ENCODE measurements at places on chromosomes 13 and 19. TPM values are rescaled to one million over a fixed set of nuclear protein-coding genes. Genes with fewer than 3 reads are reported as not detected.
A peak's percentile ranks its signal among the peaks of the same experiment; 100 is the strongest.

DNA sequence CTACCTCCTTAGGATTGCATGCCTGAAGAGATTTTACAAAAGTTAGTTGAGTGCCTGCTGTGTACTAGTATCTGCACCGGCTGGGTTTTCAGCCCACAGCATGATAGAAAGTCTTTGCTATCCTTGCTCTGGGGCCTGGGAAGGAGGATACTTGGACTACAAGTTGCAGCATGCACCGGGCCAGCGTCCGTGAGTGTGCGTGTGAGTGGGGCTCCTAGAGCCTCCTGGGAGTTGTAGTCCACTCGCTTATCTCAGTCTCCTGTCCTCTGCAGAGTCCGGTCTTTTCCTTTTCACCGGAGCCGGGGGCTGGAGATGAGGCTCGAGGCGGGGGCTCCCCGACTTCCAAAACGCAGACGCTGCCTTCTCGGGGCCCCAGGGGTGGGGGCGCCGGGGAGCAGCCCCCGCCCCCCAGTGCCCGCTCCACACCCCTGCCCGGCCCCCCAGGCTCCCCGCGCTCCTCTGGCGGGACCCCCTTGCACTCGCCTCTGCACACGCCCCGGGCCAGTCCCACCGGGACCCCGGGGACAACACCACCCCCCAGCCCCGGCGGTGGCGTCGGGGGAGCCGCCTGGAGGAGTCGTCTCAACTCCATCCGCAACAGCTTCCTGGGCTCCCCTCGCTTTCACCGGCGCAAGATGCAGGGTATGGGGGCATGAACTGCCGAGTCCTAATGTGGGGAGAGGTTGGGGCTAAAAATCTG is 20.6 kb downstream of the BRSK1 start:
- DNase-seq = no peak

KLK4 gene
- total RNA-seq = 1.4 TPM

- DNase-seq = no peak
Measured at GRCh38 chr13:24308488-24309020, 826 bp upstream of the C1QTNF9 start.

CCL25 gene
- total RNA-seq = not detected

EFNA2 gene
- 5.8 TPM for total RNA-seq

DNA sequence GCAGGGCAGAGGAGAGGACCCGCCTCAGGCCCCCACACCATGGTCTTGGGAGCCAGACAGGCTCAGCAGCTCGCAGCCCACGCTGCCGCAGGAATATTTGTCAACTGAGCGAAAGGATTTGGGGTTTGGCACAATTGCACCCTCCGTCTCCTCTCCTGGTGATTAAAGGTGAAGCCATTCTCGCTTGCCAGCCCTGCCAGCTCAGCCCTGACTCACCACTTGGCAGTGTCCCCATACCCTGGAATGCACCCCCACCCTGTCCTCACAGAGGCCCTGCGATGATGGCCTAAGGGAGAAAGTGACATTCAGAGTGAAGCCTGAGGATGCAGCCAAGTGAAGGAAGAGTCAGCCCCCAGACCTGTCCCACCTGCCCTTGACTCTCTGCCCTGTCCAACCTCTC is 18.8 kb downstream of the CYTH2 start:
- DNase-seq = peak; percentile 88

ELOF1 gene
- 11.6 TPM for total RNA-seq

DNA sequence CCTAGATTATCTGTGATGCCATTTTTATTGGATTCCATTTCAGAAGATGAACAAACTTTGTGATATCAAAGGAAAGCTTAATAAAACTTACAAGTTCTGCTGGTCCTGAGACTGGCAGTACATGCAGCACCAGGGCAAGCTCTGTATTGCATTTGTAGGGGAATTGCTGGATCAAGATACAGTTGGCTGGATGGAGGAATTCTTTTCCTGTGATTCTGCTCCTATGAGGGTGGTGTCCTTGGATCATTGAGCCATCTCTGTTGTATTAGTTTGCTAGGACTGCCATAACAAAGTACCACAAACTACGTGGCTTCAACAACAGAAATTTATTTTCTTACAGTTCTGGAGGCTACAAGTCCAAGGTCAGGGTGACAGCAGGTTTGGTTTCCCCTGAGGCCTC is 33.9 kb upstream of the CSNK1A1L start:
- DNase-seq = no peak

DNA sequence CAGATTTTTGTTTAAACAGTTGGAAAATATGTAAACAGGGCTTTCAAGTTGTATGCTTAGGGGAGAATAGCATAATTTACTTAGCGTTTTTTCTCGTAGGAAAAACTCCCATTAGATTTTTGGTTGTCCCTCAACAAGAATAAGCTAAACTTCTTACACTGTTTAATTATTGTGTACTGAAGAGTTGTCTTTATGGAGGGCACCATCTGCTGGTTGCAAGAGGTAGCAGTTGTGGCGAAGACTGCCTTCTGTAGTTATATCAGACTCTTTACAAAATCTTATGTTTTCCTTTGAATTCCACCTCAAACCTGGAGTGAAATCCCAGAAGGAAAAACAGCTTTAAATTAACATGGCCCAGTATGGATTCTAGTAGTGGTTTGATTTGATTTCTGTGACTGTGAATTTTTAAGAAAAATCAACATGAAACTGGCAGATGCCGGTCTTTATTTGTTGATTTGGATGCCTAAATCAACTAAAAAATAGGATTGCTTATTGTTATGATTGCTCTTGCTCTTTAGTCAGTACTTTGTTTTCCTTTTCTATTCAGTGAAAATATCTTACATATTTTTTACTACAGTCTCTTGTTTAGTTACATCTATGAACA is 53.4 kb downstream of the PDS5B start:
- peak; percentile 58 for DNase-seq

DNA sequence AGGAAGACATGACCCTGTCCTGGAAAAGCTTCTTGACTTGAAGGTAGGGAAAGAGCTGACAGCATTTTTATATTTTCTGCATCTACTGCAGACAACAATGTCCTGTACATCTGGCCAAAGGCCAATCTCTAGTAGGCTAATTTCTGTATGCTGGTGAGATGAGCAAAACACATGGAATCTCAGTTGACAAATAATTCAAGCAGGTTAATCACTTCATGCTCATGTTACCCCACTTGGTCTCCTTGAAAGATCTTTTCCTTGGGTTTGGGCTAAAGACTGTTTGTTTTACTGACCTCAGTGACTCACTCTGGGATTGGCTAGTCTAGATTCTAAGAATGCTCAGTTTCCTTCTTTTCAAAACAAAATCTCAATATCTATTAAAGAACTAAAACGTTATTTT is 298.8 kb downstream of the LMO7 start:
- peak; percentile 31 for DNase-seq

DNA sequence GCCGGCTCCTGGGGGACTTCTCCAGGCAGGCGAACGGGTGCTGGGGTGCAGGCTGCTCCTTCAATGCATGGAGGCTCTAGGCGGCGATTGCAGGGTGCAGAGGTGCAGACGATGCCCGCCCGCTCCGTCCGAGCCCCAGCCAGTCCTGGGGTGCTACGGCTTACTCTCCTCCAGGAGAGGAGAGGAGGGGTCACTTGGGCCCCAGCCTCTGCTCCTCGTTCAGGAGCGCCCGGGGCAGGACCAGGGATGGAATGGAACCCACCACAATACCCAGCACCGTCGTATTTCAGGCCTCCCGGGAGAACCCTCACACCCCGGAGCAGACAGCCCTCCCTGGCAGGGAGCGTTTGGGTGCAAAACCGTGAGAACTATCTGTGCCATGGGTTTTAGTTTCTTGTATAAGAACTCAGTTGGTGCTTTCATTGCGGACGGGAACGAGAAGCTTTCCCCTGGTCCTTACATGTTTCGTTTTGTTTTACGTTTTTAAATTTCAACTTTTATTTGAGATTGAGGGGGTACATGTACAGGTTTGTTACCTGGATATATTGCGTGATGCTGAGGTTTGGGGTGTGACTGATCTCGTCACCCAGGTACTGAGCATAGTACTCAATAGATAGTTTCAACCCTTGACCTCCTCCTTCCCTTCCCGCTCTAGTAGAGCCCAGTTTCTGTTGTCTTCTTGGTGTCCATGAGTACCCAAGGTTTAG is 46.8 kb downstream of the ARHGEF18 start:
- DNase-seq = no peak

DNA sequence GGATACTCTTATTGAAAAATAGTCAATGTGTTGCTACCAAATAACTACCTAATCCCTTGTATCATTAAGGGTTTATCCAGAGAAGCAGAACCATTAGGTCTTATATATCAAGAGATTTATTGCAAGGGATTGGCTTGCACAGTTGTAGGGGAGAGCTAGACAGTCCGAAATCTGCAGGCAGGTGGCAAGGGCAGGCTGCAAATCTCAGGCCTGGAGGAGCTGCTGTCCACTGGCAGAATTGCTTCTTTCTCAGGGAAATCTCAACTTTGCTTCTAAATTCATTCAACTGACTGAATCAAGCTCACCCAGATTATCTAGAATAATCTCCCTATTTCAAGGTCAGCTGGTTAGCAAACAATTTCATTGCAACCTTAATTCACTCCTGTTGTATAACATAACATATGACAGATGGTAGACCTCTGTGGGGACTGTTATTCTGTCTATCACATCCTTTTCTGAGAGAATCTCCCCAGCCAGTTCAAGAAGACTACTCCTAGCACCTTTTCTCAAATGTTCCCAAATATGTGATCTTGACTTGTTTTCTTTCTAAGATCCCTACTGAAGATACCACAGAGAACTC is 194.2 kb downstream of the NHLRC3 start:
- peak; percentile 55 for DNase-seq

AMH gene
- total RNA-seq = 1.6 TPM

DNA sequence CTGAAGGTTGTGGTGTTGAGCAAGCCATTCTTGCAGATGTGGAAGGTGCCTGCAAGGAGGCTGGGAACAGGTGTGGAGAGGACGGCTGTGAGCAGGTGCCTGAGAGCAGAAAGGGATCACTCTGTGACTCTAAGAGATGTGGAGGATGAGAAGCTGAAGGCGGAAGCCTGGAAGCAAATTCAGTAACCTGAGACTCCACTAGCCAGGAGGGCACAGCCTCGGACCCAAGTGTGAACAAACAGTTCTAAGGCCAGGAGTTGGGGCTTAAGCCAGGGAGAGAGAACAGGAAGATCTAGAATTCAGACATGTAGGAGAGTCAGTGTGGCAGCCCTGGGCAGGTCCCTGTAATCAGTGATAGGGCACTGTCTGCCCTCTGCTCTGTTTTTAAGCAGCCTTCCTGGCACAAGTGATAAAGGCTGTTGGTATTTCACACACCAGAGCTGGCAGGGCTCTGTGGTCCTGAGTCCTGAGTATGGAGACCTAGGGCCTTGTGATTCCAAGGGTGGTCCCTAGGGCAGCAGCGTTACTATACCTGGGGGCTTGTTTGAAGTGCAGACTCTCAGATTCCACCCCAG is 131.3 kb downstream of the SLC7A1 start:
- no peak for DNase-seq

GRCh38 chr13:97057176-97057575 is 62.9 kb upstream of the OXGR1 start:
- no peak for DNase-seq

NLRP4 gene
- total RNA-seq = not detected

GRCh38 chr13:38045278-38046048 is 175.9 kb upstream of the TRPC4 start:
- no peak for DNase-seq

DNA sequence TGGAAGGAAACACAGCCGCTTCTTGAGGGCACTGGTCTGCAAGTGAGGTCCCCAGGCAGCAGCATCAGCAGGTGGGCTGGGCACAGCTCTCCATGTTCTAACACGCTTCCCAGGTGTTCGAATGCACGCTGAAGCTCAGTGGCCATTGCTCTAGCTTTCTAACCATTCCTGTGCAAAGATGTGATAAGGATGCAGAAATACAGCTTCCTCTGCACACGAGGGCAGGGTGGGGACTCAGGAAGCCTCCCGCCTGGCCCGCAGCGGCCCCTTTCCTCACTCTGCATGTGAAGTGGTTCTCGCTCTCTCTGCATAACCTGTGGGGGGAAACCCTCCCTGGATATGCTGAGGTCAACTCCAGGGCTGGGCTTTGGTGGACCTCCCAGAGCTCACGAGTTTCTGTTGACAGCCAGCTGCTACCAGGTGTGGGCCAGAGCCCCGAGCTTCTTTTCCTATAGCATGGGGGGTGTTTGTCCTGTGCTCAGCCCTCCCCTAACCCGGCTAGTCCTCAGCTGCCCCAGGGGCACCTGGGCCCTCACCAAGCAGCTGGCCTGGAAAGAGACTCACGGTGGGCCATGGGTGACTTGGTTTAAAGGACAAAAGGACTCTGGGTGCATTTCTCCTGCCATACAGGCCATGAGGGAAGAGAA is 168.2 kb downstream of the TEX29 start:
- no peak for DNase-seq

MAST3 gene
- 3.5 TPM for total RNA-seq

PROZ gene
- not detected for total RNA-seq

ZNF98 gene
- total RNA-seq = 0.91 TPM

- no peak for DNase-seq
Measured at GRCh38 chr19:38792250-38793111, 3.5 kb downstream of the LGALS7B start.

DNA sequence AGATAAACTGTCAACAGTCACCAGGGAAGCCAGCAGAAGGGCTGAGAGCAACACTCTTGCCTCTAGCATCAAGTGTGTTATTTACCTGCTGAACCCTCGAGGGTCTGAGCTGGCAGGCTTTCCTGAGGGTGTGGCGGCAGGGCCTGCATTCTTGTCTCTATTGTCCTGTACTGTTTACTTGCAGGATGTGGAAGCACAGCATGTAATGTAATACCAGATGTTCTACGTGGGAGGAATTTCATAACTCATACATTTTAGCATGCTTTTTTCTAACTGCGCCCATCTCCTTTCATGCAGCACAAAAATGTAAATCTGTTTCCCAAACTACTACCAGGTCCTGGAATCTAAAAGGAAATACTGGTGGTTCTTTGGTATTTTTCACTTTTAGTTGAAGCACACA is 153.1 kb downstream of the RGCC start:
- no peak for DNase-seq

GPC6 gene
- 25.0 TPM for total RNA-seq

DNA sequence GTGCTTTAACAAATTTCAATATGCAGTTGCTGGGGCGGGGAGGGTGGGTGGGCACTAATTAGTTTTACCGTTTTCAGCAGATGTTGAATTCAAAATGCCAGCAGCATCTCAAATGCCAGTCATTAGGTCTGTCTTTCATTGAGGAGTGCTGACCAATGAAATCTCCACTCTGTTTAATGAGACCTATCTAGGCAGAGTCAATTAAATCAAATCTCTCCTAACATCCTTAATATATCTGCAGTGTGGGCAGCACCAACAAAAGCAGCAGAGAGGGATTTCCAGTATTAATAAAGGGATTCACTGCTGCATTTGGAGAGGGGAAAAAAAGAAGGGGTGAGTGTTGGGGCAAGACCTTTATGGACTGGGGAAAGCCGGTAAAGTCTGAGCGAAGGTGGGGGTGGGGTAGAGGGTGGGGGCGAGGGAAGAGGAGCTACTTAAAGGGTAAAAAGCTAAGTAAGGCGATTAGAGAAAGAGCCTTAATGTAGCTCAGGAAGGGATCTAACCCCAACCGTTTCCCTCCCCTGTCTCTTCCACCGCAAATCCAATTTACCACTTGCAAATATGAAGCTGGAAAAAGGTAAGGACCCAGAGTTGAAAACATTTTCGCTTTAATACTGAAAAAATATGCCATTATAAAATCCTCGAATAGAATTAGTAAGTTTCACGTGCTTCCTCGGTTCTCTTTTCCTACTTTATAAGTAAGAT is 4.5 kb downstream of the SLITRK1 start:
- DNase-seq = no peak

- no peak for DNase-seq
Measured at GRCh38 chr13:53237696-53238095, 209.1 kb downstream of the OLFM4 start.

GRCh38 chr13:76711550-76712182 is 174.5 kb downstream of the KCTD12 start:
- no peak for DNase-seq

GRCh38 chr19:51726049-51726448 is 2.3 kb upstream of the HAS1 start:
- DNase-seq = no peak

SH2D3A gene
- 4.9 TPM for total RNA-seq

HCN2 gene
- 7.3 TPM for total RNA-seq

SOX1 gene
- 6.9 TPM for total RNA-seq
